NCI-H2081 (cell line): ENCODE measurements at places on chromosomes 11 and 22.

GRCh38 chr22:27716074-27716473, 85.5 kb downstream of the MN1 start:
- no peak for DNase-seq

DNA sequence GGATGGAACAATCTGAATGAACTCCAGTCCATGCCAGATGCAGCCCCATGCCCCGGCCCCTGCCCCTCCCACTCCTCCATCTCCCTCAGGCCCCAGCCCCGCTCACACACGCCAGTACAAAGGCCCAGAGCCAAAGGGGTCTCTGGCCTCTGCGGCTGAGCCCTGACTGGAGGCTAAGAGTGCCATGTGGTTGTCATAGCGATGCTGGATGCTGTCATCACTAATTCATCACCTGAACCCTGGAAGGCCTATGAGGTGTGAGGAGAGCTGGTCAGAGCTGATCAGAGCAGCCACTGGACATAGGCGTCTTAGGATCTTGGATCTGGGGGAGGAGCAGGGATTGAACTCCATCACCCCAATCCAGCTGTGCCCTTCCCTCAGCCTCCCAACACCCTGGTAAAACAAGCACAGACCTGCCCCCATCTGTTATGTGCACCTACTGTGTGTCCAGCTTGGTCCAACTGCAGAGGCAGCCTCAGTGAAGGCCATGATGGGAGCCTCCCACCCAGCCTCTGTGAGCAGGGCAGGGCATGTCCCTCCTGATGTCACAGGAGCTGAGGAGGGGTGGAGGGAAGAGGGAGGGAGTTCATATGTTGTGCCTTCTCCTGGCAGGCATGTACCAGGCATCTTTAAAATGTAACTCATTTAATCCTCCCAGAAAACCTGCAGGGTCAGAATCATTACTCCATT, 16.7 kb downstream of the PDE2A start:
- DNase-seq = no peak

- DNase-seq = no peak
Measured at GRCh38 chr22:49692499-49693225, 135.0 kb downstream of the BRD1 start.

DNA sequence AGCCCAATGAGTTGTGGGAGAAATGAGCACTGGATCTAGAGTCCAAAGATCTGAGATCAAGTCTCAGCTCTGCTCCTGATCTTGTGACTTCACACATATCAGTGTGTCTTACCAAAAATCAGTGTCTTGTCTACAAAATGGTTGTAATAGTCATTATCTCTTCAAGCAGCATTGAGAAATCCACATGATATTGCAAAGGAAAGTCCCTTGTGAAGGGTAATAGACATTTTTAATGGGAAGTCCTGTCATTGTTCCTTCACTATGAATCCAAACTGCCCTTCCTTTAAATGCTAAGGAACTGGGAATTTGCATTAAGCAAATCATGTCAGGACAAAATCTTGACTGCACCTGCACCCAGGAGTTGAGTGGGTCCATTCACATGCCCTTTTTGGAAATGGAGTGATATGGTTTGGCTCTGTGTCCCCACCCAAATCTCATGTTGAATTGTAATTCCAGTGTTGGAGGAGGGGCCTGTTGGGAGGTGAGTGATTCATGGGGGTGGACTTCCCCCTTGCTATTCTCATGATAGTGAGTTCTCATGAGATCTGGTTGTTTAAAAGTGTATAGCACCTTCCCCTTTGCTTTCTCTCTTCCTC, 51.1 kb downstream of the COMMD9 start:
- DNase-seq = no peak

DNA sequence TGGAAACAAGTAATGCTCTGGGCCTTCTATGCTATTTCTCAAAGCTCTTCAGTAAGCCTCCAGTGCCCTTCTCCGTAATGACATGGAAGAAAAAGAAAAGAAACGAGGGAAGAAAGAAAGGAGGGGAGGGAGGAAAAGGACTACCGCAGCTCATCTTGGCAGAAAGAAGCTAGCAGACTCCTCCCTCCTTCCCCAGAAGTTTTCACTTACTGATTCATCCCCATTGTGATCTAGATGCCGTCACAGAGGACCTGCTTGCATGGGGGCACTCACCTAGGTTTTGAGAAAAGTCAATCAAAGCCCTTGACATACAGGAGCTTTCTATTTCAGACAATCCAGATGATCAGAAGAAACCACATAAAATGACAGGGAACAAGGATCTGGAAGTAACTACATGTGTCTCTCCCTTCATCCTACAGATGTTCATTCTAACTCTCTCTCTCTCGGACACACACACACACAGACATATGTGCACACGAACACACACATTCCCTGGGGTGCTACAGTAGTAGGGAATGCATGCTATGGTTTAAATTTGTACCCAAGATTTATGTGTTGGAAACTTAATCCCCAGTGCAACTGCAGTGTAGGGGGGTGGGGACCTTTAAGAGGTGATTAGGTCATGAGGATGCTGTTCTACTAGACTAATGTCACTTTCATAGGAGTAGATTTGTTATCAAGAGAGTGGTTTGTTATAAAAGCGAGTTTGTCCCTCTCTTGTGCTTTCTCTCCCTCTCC, 37.6 kb upstream of the RCN1 start:
- DNase-seq = no peak

- no peak for DNase-seq
Measured at GRCh38 chr11:60756307-60757032, at the start of gene MS4A15. Gene MS4A15, plus strand, starts transcription at chr11:60756867. Its CDS starts 6,867 bp downstream, at chr11:60763734.
